A172 (cell line): ENCODE measurements at places on chromosomes 4 and X. TPM values are rescaled to one million over a fixed set of nuclear protein-coding genes. Genes with fewer than 3 reads are reported as not detected.

GRCh38 chrX:127943571-127943970 is 108.6 kb downstream of the ACTRT1 start:
- no peak for DNase-seq

DNA sequence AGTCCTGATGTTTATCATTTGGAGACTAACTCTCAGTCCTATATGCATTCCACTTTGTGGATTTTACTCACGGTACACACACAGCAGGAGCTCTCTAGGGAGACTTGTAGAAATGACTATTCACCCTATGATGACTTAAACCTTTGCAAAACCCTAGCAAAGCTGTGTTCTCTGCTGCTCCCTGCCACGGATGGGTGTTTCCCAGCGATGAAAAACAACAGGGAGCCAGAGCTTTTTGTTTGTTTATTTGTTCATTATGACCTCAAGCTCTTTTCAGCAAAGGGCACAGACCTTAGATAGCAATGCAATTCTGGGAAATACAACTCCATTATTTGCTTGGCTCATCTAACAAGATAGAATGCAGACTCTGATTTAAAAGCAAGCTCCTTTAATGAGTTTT is 156.6 kb downstream of the GRIA3 start:
- DNase-seq: no peak

The CT45A5 gene
- not detected in 2 replicates for total RNA-seq

The NPY2R gene
- not detected in 2 replicates for total RNA-seq

The PDE6B gene
- total RNA-seq: not detected in 2 replicates

DNA sequence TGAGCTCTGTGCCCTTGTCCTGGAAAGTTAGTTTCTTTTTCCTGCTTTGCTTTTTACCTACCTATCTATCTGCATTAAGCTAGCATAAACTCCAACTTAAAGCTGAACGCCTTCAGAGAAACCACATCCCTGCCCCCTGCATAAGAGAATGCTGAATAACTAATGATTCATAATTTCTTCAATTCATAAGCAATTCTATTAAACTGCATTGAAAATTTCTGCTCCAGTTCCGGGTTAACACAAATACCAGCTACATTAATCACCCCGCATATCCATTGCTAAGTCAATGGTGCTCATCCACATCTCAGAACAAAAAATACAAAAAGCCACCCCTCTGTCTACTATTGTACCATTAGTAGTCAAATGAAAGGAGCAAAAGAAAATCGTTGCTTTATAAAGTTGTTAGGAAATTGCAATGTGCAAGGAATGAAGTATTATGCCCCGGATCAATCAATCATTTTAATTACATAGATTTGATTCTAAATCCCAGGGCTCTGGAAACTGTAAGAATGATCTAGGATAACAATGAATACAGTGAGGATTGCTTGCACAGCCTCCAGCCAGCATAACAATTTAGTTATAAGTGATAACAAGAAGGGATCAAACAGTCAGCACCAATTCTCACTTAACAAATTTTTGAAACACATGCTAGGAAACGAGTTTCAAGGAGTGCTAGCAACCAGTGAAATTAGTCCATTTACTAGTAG is 106.8 kb downstream of the ELOVL6 start:
- no peak for DNase-seq

- DNase-seq: no peak
Measured at GRCh38 chr4:75705198-75705977, 19.0 kb upstream of the USO1 start.

DNA sequence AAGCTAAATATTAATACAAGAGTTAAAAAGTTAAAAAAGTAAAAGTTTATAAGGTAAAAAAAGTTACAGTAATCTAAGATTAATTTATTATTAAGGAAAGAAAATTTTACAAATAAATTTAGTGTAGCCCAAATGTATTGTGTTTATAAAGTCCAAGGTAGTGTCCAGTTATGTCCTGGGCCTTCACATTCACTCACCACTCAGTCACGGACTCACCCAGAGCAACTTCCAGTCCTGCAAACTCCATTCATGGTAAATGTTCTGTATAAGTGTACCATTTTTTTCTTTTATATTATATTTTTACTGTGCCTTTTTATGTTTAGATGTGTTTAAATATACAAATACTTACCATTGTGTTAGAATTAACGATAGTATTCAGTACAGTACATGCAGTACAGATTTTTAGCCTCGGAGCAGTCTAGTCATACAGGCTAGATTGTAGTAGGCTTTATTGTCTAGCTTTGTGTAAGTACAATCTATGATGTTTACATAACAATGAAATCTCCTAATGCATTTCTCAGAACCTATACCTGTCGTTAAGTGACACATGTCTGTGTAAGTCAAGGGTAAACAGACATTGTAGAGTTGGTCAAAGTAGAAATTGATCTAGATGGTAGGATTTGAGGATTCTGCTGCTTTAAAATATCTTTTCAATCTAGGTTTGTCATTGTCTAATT is 197.7 kb downstream of the GC start:
- no peak for DNase-seq

DNA sequence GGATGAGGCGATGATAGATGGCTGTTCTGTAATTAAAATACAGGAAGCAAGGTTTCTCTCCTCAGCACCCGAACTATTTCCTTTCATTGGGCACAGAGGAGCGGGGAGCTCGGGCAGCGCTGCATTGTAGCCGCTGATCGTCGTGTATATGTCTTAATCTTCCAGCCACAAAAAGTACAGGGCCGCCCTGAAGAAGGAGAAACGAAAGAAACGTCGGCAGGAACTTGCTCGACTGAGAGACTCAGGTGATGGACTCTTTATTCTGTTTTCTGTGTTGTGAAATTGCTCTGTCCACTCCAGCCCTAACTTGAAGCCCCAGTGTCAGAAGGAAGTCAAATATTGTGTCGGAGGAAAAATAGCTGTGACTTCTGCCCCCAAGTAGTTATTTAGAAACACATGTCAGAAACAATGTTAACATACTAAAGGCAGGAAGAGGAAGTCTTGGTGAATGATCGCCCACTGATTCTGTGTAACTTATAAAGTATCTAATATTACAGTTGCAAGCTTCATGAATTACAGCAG is 546 bp downstream of the ZRSR2 start:
- DNase-seq: no peak
